Muscle of leg (tissue), 16 donors: ENCODE measurements at places on chromosomes 13 and 19.

- no peaks in the 10 kb centered on the region for H3K36me3 ChIP-seq
- no peak for DNase-seq
- no peak overlapping the region for H3K4me3 ChIP-seq
- H3K27me3 ChIP-seq: no peaks in the 10 kb centered on the region
- H3K4me1 ChIP-seq: no peaks in the 10 kb centered on the region
- no peak overlapping the region for H3K27ac ChIP-seq
These were observed 279.1 kb upstream of the ATXN8OS start for GRCh38 chr13:69828527-69828926.

DNA sequence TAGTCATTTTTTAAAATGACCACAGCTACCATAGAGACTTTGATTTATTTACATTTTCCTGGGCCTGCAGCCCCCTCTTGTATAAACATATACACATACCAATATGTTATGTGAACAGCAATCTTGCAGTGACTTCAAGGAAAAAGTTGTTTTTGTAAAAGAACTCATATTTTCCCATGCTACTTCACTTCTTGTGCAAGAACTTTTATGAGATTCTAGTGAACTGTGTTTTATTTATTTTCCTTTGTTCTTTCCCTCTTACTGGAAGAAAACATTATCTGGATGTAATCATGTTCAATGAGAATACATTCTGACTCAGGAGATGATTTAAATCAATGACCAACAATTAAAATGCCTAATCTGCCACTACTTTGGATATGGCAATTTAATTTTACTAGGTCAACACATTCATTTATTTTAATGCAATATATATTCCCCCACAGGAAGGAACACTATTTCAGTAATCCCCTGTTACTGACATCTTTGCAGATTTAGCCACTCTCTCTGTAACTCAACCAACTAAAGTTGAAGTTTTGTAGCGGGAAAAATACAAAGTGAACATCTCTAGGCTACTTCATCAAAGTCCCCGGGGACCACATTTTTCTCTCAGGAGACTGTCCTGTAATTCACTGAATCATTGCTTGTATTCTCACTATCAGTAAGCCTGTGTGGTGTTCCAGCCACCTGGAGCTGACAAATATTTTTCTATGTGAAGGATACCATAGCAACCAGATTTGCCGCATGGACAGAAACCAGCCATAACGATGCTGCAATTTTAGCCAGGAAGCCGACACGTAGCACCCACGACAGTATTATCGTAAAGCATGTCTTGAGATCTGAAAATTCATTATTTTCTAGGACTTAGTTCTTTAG is 90.5 kb downstream of the STARD13 start:
- peak overlapping the region; percentile 86 for H3K27ac ChIP-seq
- H3K4me1 ChIP-seq: peaks cover 15% of the 10 kb centered on the region
- H3K36me3 ChIP-seq: peaks cover 3% of the 10 kb centered on the region
- no peaks in the 10 kb centered on the region for H3K27me3 ChIP-seq
- no peak overlapping the region for H3K4me3 ChIP-seq

DNA sequence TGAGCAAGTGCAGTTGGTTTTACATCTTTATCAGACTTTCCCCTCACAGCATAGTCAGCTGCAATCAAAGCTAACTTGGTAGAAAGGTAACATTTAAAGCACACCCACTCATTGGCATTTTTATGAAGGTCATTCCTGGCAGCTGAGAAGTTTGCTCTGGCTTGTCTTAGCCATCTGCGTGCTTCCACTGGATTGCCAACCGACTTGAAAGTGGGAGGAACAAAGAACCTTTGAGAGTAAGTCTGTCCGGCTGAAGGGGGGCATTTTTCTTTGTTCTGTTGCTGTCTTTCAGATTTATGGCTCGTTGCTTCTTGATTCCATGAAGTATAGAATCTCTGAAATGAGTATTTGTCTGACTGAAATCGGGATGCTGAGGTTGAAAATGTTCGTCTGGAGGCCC is 103.1 kb downstream of the SACS start:
- H3K27ac ChIP-seq: no peak overlapping the region
- no peak overlapping the region for H3K4me3 ChIP-seq
- H3K27me3 ChIP-seq: no peaks in the 10 kb centered on the region

DNA sequence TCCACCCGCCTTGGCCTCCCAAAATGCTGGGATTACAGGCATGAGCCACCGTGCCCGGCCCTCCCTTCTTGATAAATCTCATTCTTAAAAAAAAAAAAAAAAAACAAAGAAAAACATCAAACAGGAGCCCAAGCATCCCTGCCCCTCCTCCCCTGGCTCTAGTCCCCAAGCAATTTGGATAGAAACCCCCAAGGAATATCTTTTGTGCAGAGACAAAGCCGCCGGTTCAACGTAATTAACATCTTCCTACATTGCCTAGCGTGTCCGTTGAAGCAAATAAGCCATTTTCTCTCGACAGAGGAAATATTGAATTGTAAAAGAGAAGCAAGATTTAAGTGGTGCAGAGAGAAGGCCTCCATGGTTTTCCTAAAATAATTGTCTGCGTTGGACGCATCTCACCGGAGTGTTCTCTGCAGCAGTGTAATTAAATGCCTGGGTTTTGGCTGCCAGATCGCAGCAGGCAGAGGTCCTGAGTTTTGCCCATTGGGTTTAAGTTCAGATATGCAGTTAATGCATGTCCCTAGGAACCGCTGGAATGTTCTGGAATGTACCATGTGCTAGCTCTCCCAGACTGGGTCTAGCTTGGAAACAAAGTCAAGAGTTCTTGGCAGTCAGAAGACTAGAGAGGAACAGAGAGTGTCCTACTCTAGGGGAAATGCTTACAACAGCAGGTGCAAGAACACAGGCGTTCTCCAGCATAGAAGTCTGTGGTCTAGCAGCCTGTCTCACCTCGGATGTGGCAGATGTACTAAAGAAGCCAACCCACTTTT is 30.8 kb downstream of the PIN1 start:
- no peak overlapping the region for H3K27ac ChIP-seq
- H3K4me3 ChIP-seq: no peak overlapping the region
- DNase-seq: peak; percentile 36

DNA sequence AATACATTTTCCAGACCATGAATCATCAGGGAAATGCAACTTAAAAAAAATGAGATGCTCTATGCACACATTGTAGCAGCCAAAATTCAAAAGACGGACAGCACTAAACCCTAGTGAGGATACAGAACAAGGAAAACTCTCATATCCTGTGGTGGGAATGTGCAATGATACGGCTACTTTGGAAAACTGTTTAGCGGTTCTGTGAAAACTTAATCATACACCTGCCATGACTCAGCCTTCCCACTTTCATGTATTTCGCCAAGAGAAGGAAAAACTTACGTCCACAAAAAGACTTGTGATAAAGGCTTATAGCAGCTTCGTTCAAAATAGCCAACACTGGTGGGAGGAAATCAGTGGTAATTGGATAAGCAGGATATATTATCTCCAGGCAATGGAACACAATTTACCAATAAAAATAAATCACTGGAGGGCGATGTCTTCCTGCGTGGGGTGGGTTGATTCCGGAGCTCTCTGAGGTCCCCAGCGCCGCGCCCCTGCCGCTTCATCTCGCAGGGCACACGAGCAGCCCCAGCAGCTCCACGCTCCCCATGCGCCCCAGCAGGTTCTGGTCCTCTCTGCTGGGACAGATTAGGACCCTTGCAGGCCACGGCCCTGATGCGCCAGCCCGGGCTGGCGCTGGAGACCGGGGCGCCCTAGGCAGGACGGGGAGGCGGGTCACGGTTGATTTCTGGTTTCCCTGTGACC is 97.2 kb upstream of the ARHGEF7 start:
- H3K4me3 ChIP-seq: no peak overlapping the region
- H3K27me3 ChIP-seq: no peaks in the 10 kb centered on the region
- H3K4me1 ChIP-seq: no peaks in the 10 kb centered on the region
- DNase-seq: no peak

GRCh38 chr13:60645676-60646075 is 248.7 kb downstream of the TDRD3 start:
- no peak overlapping the region for H3K4me3 ChIP-seq
- DNase-seq: no peak
- no peaks in the 10 kb centered on the region for H3K36me3 ChIP-seq
- no peak overlapping the region for H3K27ac ChIP-seq

- no peaks in the 10 kb centered on the region for H3K36me3 ChIP-seq
- no peak overlapping the region for H3K4me3 ChIP-seq
- H3K27ac ChIP-seq: no peak overlapping the region
- no peaks in the 10 kb centered on the region for H3K27me3 ChIP-seq
- no peaks in the 10 kb centered on the region for H3K4me1 ChIP-seq
- DNase-seq: no peak
These were observed 1224.2 kb downstream of the SLITRK5 start for GRCh38 chr13:88895261-88895941.

DNA sequence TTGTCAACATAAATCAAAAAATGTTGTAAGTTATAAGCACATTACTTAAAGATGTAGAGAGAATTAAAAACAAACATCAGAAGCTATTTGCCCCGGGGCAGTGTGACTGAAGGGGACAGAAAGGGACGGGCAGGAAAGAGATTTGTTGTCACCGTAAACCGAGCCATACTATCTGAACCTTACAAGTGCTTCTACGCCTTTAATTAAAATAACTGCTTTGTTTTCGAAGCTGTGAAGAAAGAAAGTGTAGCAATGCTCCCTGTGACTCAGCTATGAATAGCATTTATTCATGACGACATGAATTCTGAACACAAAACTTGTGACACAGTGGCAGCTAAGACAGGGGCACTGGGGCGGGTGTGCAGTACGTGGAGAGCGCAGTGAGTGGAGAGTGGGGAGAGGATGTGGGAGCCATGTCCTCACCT is 30.0 kb downstream of the ZNF787 start:
- no peak for DNase-seq
- no peaks in the 10 kb centered on the region for H3K27me3 ChIP-seq
- no peaks in the 10 kb centered on the region for H3K4me1 ChIP-seq
- H3K27ac ChIP-seq: no peak overlapping the region
- H3K4me3 ChIP-seq: no peak overlapping the region

- H3K27me3 ChIP-seq: no peaks in the 10 kb centered on the region
- H3K4me1 ChIP-seq: no peaks in the 10 kb centered on the region
- peaks cover 9% of the 10 kb centered on the region for H3K36me3 ChIP-seq
- H3K27ac ChIP-seq: no peak overlapping the region
These were observed 45.5 kb downstream of the KCNRG start for GRCh38 chr13:50060718-50061117.

- no peaks in the 10 kb centered on the region for H3K27me3 ChIP-seq
- no peaks in the 10 kb centered on the region for H3K36me3 ChIP-seq
- no peaks in the 10 kb centered on the region for H3K4me1 ChIP-seq
- peak; percentile 65 for DNase-seq
- H3K27ac ChIP-seq: no peak overlapping the region
These were observed 1128.2 kb upstream of the PCDH9 start for GRCh38 chr13:68358294-68358705.

- H3K27ac ChIP-seq: no peak overlapping the region
- no peak overlapping the region for H3K4me3 ChIP-seq
- no peaks in the 10 kb centered on the region for H3K27me3 ChIP-seq
- H3K4me1 ChIP-seq: no peaks in the 10 kb centered on the region
These were observed 16.8 kb upstream of the B3GLCT start for GRCh38 chr13:31182987-31183386.

GRCh38 chr13:19695829-19696228 is 62.4 kb downstream of the MPHOSPH8 start:
- no peak for DNase-seq
- H3K27me3 ChIP-seq: no peaks in the 10 kb centered on the region
- H3K27ac ChIP-seq: no peak overlapping the region
- no peaks in the 10 kb centered on the region for H3K36me3 ChIP-seq
- no peak overlapping the region for H3K4me3 ChIP-seq

- no peak overlapping the region for H3K4me3 ChIP-seq
- no peak for DNase-seq
- no peak overlapping the region for H3K27ac ChIP-seq
- H3K36me3 ChIP-seq: peaks cover 35% of the 10 kb centered on the region
These were observed 3.1 kb downstream of the RPS16 start for GRCh38 chr19:39432677-39433025.

GRCh38 chr19:16889366-16889882 is 625 bp downstream of the F2RL3 start:
- DNase-seq: no peak
- no peak overlapping the region for H3K27ac ChIP-seq
- peaks cover 9% of the 10 kb centered on the region for H3K27me3 ChIP-seq
- no peaks in the 10 kb centered on the region for H3K36me3 ChIP-seq
- H3K4me1 ChIP-seq: peaks cover 25% of the 10 kb centered on the region

- H3K4me1 ChIP-seq: peaks cover 22% of the 10 kb centered on the region
- no peak overlapping the region for H3K27ac ChIP-seq
- no peaks in the 10 kb centered on the region for H3K27me3 ChIP-seq
- no peaks in the 10 kb centered on the region for H3K36me3 ChIP-seq
These were observed 143.3 kb downstream of the DCLK1 start for GRCh38 chr13:35987572-35988513.

GRCh38 chr19:49852631-49853126 is 1.7 kb downstream of the PTOV1 start:
- H3K27ac ChIP-seq: no peak overlapping the region
- H3K27me3 ChIP-seq: no peaks in the 10 kb centered on the region
- H3K4me1 ChIP-seq: peaks cover 38% of the 10 kb centered on the region
- peak overlapping the region; percentile 95 for H3K4me3 ChIP-seq
- H3K36me3 ChIP-seq: peaks cover 51% of the 10 kb centered on the region

DNA sequence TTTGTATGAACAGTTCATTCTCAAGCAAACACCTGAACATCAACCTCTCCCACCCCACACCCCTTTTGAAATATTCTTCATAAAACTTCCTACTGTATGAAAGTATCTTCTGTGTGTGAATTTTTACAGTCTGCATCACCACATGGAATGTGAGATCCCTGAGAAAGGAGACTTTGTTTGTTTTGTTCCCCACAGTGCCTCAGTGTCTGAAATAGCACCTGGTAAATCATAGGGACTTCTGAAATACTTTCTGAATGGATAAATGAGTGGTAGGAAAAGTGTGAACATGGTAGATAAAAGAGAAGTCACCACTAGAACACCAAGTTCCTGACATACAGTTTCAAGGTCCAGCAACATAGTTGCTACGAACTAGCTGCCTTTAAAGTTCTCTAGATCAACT is 1071.2 kb downstream of the EFNB2 start:
- no peak for DNase-seq
- no peak overlapping the region for H3K4me3 ChIP-seq
- H3K27ac ChIP-seq: no peak overlapping the region

GRCh38 chr13:111160648-111161047 is 45.5 kb downstream of the ARHGEF7 start:
- H3K27ac ChIP-seq: no peak overlapping the region
- H3K36me3 ChIP-seq: peaks cover 13% of the 10 kb centered on the region
- DNase-seq: no peak
- peaks cover 6% of the 10 kb centered on the region for H3K4me1 ChIP-seq
- H3K4me3 ChIP-seq: no peak overlapping the region

- peak overlapping the region; percentile 31 for H3K27ac ChIP-seq
- H3K4me1 ChIP-seq: no peaks in the 10 kb centered on the region
- H3K27me3 ChIP-seq: no peaks in the 10 kb centered on the region
- peak; percentile 92 for DNase-seq
These were observed 309.4 kb upstream of the KLF12 start for GRCh38 chr13:74443631-74444030.

DNA sequence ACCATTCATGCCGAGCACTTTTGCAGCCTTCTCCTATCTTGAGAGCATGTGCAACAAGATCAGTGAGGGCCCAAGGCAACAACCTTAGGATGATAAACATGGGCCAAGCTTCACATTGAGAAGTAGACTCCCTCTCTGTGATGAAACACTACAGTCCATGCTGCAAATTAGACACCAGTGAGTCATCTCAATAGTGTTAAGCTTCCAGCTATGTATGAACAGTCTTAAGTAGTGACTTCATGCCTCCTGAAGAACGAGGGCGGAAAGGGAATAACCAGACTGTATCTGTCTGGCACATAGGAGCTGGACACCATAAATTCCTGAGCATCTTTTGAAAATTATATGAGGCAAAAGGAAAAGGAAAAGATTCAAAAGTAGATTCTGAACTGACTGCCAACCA is 309.9 kb upstream of the SLITRK1 start:
- no peaks in the 10 kb centered on the region for H3K36me3 ChIP-seq
- no peaks in the 10 kb centered on the region for H3K4me1 ChIP-seq
- no peaks in the 10 kb centered on the region for H3K27me3 ChIP-seq
- DNase-seq: peak; percentile 5
- no peak overlapping the region for H3K4me3 ChIP-seq
